Stimulated activated CD8-positive, alpha-beta memory T cell treated with anti-CD3 and anti-CD28 coated beads, Interleukin-4, amount 100 ng/mL, for 4 hours (primary cell): ENCODE measurements at places on chromosomes 1 and 21.

- no peak for DNase-seq
Measured at GRCh38 chr1:58837886-58838285, 54.0 kb upstream of the JUN start.

DNA sequence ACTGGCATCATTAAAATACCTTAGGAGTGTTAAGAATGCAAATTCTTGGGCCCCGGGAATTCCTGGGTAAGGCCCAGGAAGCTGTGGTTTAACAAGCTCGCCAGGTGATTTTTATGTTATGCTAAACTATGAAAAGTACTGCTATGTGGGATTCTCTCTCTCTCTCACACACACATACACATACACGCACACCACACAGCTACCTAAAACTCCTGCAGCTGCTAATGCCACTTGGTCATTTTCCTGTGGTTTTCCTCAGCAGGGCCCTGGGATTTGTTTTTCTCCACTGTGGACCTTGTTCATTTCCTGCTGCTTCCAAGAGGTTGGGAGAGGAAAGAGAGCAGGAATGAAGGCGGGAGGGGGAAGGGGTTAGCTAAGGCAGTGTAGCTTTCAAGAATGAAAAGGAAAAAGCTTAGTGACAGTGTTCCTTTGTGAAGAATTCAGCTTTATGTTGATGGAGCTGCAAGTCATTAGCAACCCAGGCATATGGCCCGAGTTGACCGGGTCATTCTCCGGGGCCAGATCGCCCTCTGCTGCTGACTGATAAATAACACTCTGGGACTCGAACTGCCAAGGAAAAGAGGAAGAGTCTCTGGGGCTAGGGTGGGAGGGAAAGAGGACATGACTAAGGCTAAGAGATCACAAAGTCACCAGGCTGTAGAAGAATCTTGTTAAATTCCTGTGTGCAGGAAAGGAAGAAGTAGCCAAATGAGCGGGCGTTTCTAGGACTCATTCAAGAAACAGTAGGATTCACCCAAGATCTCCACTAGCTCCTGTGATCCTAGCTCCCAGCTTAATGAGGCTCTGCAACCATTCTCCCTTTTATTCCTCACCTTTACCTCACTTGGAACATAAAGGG lies 30.5 kb upstream of the LRIG2 start:
- DNase-seq = no peak

GRCh38 chr21:28960245-28960644 lies 32.4 kb downstream of the LTN1 start:
- DNase-seq = no peak

DNA sequence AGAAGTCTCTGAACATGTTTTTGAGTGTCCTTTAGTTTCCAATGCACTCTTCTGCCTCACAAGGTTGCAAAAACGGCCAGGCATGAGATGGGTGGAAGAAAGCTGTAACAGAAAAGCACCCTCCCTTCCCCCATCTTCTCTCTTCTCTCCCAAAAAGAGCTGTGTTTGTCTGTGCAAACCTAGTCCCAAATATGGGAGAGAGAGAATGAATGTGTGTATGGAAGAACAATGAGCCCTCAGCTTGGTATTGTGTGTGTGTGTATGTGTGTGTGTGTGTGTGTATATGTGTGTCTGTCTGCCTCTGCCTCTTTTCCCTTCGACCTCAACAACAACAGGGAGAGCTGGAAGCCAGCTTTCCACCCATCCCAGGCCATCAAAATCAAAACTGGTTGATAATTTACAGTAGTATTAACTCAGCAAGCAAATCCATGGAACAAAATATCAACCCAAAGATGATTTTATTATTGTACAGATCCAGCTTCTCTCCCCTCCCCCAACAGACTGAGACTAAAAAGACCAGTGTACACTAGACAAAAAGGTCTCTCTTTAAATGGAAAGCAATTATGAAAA lies 1.8 kb downstream of the RERE start:
- DNase-seq = no peak

DNA sequence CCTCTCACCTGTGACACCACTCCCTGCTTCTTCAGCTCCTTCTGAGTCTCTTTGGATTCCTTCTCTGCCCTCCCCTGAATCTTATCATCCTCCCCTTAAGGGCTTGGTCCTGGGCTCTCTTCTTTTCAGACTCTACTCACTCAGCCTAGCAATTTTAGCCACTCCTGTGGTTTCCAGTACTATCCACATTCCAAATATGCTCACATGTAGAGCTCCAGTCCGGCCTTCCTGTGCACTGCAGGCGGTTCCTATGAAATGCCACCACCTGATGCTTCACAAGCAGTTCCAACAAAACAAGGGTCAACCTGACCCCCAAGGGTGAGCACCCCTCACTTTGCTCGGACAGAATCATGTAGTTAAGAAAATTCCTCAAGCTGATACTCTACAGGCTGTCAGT lies 35.9 kb downstream of the MAB21L3 start:
- no peak for DNase-seq

DNA sequence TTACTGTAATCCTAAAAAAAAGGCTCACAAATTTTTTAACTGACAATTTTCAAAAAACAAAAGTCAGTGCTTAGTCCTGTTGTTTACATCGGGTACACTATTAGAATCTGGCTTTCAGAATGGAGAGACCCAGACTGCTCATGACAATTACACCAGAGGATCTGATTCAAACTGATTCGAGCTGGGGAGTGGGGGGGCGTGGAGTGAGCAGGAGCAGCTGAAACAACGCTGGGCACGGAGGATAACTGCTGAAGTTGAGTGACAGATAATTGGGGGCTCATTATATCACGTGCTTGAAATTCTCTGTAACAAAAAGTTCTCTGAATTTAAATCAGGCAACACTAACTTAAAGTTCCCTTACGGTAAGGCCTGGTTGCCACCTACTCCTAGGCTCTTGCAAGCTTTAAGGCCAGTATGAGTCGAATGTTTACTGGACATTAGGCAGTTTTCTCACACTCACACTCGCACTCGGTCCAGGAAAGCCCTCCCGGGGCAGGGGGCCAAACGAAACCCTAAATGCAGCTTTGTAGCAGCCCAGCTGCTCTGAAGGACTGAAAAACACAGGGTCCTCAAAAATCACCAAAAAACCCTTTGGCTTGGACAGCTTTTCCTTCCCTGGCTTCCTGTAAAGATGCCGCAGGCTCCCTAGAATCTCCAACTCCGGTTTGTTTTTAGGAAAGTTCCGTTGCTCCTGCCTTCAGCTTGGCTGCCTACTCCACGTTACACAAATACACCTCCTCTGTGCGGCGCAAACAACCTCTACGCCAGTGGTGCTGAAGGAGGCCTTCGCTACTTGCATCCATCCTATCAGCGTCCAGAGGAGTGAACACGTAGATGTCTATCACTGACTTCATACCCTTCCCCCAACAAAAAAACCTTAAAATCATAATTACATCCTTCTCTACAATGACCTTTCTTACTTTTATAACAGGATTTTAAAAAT lies 42.9 kb downstream of the CAPZB start:
- no peak for DNase-seq

DNA sequence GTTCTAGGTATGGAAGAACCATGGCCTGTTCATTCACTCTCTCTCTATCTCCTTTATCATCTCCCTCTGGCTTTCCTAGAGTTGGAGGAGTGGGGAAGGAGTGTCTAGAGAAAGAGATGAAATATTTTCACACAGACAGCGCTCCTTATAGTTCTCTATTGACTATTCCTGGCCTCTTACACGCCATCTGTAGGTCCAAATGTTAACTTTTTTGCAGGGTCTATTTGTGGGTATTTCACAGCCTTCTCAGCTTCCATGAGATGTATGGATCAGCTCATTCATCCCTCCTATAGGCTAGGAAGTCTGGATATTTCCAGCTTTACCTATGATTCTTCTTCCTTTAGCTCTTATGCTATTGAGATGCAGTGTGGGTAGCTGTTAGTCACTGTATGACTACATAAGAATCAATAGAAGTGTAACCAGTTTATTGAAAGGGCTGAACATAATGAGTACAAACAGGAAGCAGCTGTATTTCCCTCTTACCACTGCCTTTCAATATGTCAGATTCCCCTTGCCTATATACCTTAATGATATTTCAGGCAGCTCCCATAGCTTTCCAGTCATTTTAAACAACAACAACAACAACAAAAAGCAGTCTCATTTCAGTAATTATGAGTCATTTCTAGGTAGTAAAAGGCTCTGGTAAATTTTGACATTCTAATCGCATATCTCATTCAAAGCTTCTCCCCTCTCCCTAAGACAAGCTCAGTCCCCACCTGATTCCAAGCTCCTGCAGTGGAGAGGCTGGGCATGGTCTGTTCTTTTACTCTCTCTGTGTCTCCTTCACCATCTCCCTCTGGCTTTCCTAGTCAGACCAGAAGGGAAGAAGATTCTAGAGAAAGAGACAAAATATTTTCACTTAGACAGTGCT lies 149.5 kb downstream of the TTLL7 start:
- DNase-seq = no peak

GRCh38 chr1:31744165-31744888 lies 19.8 kb downstream of the ADGRB2 start:
- DNase-seq = no peak

DNA sequence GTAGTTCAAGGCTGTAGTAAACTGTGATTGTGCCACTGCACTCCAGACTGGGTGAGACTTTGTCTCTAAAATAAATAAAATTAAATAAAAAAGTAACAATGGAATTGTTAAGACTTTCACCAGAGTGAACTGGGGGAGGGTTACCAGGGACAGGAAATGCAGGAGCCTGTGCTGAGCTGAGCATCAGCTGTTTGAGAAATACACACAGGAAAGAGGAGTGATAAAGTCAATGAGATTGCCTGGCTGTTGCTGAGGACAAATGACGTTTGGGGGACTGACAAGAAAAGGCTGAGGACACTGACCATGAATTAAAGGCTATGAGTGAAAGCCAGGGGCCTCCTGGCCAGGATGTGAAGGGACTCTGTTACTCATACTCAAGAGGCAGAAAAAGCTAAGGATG lies 226.3 kb downstream of the SETD4 start:
- no peak for DNase-seq

DNA sequence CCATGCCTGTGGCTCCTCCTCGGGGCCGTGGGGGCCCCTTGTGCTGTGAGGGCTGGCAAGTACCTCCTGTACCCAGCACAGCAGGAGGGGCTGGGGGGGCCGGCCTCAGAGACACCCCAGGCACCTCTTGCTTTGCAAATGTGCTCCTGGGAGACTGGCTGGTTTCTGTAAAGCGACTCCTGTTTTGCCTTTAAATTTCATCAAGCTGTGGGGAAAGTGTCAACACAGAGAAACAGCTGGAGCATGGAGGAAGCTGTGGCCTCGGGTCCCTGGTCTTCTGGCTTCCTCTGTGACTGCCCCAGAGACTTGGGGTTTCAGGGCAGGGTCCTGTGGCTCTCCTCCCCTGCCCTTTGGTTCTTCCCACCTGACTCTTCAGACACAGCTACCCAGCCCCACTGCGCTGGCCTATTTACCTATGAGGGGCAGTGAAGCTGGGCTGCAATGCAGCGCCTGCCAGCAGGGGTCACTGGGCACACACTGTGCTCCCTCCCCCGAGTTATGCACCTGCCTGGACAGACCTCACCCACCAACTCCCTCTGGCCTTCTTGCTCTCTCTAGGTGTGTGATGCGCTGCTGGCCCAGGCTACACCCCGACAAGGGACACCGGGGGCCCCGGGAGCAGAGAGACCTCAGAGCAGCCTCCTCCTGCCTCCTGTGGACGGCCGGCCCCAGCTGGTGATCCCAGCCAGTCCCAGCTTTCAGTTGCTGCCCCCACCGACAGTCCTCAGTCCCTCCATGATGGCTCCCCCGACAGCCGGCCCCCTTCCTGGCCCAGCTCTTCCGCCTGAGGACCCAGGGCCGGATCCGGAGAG lies 17.6 kb upstream of the PEX10 start:
- DNase-seq = no peak

DNA sequence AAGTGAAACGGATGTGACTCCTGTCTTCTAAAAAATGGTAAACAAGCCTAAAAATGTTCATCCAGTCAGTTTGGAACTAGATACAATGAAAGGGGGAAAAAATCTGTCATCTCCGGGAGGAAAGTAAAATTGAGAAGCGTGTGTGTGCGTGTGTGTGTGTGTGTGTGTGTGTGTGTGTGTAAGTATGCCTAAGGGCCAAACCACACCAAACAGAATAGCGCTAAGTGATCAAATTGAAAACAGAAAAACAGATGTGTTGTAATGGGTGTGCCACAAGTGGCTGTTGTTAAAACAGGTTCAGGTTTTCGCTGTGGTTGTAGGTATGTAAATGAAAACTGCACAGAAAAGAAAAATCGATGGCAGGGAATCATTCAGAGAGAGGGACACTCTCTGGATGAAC lies 106.7 kb downstream of the RNF220 start:
- no peak for DNase-seq

DNA sequence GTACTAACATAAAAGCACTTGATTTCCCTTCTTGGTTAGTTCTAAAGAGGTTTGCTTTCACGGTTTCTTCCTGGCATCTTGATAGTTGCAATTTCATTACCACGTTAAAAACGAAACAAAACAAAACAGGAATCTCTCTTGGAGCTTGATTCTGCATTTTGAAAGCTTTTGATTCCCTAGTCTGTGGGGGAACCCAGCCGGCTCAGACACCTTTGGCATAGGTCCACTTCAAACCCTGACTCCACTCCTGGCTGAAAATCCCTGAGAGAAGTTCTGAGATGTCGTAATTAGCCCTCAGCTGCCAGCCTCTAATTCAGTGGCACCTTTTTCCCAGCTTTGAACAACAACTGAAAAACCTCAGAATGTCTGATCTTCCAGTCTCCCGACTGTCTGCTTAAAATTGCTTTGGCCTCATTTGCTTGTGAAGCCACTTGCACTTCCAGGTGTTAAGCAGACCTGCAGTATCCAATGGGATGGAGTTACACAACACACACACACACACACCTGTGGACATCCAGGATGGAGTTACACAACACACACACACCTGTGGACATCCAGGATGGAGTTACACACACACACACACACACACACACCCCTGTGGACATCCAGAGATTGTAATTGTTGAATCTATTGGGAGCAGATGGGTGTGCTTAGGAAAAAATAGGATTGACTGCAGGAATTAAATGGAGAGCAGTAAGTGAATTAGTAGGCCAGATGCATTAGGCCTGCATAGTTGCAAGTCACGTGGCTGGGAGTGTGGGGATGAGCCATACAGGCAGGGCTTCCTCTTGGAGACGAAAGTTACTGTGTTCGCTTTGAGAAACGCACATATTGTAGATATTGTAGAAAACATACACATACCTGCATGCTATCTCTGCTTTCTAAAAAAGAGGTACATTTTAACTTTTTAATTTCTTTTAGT lies 285.6 kb upstream of the FMN2 start:
- no peak for DNase-seq

DNA sequence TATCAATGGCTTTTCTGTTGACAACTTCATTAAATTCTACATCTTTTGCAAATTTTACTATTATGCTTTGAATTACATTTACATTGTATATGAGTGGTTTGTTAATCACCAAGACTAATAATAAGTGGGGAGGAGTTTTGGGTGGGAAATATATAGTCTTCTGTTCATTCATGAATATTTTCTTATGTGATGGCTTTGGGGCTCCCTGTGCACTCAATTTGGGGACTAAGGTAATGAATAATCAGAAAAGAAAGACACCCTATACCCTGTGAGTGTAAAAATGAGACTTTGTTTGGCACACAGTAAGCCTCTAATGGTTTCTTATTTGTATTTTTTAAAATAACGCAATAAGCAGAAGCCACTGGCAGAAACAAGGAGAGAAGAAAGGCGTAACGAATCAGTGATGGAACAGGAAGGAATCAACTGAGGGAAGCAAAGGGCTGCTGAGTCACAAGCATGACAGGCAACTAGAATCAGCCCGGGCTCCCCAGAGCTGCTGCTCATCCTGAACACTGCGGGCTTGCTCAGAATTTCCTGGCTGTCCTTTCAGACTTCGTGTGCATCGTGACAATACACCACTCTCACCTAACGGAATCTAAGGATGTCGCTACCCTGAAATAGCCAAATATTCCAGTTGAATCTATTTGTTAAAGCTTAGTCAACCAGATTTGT lies 20.8 kb upstream of the RGS2 start:
- no peak for DNase-seq
